ENCODE measurements at places on chromosomes 3 and 15. TPM values are rescaled to one million over a fixed set of nuclear protein-coding genes. Genes with fewer than 3 reads are reported as not detected.

DNA sequence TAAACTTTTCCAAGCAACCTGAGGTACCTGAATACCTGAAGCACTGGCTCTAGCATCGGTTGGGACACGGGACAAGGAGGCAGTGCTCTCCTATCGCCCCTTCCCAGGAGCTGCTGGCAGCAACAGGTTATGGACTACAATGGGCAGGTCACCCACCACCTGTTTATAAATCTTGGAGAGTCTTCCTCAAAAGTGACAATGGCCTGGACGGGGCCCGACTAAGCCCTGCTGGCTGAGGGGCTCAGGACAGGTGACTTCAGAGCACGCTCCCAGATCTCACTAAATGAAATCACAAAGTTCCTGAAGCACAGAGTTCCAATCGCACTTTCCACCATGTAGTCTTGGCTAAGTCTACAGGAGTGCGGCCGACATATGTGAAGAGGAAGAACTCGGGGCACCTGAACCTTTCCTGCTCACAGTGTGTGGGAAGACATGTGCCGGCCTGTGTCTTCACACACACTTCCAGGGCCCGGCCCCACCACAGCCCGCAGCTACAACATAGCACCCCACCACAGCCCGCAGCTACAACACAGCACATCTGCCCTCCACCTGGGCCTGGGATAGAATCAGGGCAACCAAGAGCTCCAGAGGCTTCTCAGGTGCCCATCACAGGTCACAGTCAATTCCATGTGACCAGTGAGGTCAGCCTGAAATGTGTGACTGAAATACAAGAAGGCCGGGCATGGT is 12.9 kb downstream of the CYFIP1 start:
- DNase-seq, result no peak

The WDR5B gene
- 9.8 TPM for total RNA-seq

DNA sequence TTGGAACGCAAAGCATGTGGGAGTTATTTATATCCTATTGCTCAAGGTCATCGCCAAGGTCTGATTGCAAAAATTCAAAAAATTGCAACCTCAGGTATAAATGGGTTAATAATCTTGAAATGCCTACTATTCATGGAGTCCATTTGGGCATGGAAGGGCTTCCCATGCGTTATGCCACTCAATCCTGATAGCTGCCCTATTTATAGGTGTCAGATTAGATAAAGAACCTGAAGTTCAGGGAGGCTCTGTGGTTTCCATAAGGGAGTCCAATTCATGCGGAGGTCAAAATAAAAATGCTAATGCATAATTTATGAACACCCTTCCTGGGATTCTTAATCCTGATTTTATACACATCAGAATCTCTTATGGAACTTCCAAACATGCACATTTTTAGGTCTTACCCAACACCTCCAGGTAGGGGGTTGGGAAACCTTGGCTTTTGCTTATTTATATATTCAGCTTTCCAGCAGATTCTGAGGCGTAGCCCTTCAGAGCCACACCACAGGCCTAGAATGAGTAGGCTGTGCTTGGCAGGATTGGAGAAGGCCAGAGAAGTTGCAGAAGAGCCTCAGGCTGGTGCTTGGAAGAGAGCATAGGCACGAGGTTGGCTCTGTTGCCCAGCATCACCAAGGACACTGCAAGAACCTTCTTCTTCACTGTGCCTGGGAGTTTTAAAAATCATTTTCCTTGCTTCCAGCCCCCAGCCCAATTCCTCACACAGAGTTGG is 324.4 kb upstream of the CFAP20DC start:
- DNase-seq, result no peak

- no peak for DNase-seq
Observed at GRCh38 chr3:139108253-139108969, 63.7 kb upstream of the PRR23C start.

The IL17RE gene
- total RNA-seq, result not detected
